ENCODE measurements at places on chromosomes 1 and 21. TPM values are rescaled to one million over a fixed set of nuclear protein-coding genes. Genes with fewer than 3 reads are reported as not detected.

GRCh38 chr1:82597141-82597540 lies 796.4 kb downstream of the ADGRL2 start:
- no peak for DNase-seq

DNA sequence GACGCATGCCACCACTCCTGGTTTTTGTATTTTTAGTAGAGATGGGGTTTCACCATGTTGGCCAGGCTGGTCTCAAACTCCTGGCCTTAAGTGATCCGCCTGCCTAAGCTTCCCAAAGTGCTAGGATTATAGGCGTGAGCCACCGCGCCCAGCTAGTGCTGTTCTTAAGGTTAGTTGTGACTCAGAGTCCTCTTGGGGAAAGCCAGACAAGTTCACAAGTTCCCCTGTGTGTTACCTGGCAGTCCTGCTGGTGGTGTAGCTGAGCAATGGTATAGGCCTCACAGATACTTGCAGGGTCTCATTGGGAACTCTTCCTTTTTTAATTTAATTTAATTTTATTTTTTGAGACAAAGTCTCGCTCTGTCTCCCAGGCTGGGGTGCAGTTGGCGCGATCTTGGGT lies 10.6 kb downstream of the CFAP126 start:
- no peak for DNase-seq

DNA sequence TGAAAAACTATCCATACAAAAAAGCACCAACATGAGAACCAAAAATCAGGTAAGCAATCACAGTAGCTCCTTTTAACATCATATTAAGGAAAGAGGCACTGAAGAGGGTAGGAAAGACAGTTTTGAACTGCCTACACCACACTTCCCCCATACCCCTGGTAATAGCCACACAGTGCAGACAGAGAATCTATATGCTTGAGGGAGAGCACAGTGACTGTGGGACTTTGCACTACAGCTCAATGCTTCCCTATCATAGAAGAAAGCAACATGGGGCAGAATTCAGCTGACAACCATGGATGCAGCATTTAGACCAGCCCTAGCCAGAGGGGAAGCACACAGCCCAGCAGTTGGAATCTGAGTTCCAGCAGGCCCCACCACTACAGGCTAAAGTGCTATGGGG lies 7.9 kb upstream of the TEX50 start:
- no peak for DNase-seq

- DNase-seq: no peak
Measured at GRCh38 chr1:18072066-18072465, 35.5 kb upstream of the IGSF21 start.

- DNase-seq: no peak
Measured at GRCh38 chr1:220711056-220711809, 21.1 kb downstream of the C1orf115 start.

- no peak for DNase-seq
Measured at GRCh38 chr21:17053321-17053720, 459.5 kb upstream of the CXADR start.

DNA sequence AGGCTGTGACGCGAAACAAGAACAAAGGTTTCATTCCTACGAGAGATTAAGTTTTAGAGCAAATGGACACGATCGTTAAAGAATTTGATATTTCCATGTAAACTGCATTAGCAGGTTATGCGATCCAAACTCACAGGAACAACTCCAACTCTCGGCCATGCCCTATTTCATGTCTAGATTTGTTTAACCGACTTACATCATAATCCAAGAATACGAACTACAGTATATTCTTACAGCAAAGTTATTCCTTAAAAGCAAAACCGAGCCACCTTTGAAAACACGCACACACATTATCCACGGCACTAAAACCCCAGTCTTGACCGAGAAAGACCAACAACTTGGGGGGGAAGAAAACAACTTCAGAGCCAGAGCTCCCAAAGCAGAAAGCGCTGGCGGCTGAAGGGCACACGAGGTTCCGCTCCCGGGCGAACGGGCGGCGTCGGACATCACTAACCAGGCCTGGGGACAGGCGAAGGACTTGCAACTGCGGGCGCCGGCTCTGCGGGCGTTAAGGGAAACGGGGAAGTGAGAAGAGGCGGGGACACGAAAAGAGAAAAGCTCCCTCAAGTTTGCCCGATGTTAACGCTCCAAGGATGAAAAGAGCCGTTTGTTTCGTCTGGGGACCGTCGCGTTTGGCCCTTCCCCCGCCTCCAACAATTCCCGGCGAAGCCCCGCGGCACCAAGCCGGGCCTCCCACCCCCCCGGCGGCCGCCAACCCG lies 690 bp downstream of the B3GALNT2 start:
- DNase-seq: peak; percentile 58

- peak; percentile 44 for DNase-seq
Measured at GRCh38 chr1:224884361-224884801, 45.1 kb upstream of the DNAH14 start.

GRCh38 chr1:179637211-179637860 lies 45.7 kb downstream of the TDRD5 start:
- DNase-seq: no peak

GRCh38 chr1:92934395-92935378 lies 26.6 kb downstream of the DIPK1A start:
- no peak for DNase-seq

- no peak for DNase-seq
Measured at GRCh38 chr1:23171181-23171755, 2.6 kb upstream of the LUZP1 start.

- DNase-seq: no peak
Measured at GRCh38 chr21:42317341-42317741, 2.1 kb upstream of the TFF3 start.

GRCh38 chr1:169692756-169693460 lies 18.5 kb downstream of the SELL start:
- DNase-seq: no peak

DNA sequence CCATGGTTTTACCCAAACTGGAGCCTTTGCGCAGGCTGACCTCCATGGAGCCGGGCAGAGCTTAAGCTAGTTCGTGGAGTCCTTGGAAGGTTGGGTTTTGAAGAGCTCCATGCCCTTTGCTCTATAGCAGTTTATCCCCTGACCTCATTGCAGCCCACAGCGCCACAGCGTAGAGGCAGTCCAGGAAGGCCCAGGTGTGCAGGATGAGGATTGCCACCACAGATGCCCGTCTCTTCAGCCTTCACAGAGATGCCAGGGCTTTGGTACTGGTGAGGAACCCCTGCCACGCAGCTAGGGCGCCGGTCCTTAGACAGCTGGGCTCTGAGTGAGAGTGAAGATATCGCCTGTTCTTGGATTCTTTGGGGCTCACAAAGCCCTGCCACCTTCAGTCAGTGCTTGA lies 138.6 kb downstream of the PEX14 start:
- DNase-seq: no peak

DNA sequence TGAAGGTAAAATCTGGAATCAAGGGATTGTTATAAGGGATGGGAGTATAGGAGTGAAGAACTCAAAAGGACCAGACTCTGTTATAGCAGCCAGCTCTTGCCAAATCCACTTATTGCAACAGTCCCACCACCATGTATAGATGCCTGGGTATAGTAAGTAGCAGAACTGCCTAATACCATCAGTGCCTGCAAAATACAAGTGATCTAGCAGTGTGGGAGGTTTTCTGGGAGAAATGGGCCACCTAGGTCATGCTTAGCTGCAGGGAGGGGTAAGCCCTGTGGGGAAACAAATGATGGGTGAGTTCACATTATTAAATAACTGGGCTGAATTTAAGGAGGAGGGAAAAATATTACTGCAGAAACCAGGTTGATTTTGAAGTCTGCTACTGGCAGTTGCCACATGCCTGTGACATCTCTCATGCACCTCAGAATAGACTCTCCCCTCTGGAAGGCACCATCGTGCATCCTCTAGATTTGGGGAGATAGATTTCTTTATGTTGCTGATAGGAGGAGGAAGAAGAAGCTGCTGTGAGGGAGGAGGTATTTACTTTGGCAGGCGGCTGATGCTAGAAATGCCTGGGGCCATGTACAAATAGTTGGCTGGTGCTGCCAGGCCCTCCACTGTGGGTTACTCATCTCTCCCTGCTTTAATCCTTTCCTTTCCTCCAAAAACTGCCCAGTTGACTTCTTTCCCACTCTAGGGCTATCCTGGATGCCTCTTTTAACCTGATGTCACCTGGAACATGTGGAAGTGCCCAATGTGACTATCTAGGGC lies 27.5 kb downstream of the HLX start:
- peak; percentile 52 for DNase-seq

GRCh38 chr1:9151328-9151860 lies 22.5 kb upstream of the GPR157 start:
- DNase-seq: no peak

- DNase-seq: no peak
Measured at GRCh38 chr1:211741116-211741515, 65.7 kb upstream of the NEK2 start.

DNA sequence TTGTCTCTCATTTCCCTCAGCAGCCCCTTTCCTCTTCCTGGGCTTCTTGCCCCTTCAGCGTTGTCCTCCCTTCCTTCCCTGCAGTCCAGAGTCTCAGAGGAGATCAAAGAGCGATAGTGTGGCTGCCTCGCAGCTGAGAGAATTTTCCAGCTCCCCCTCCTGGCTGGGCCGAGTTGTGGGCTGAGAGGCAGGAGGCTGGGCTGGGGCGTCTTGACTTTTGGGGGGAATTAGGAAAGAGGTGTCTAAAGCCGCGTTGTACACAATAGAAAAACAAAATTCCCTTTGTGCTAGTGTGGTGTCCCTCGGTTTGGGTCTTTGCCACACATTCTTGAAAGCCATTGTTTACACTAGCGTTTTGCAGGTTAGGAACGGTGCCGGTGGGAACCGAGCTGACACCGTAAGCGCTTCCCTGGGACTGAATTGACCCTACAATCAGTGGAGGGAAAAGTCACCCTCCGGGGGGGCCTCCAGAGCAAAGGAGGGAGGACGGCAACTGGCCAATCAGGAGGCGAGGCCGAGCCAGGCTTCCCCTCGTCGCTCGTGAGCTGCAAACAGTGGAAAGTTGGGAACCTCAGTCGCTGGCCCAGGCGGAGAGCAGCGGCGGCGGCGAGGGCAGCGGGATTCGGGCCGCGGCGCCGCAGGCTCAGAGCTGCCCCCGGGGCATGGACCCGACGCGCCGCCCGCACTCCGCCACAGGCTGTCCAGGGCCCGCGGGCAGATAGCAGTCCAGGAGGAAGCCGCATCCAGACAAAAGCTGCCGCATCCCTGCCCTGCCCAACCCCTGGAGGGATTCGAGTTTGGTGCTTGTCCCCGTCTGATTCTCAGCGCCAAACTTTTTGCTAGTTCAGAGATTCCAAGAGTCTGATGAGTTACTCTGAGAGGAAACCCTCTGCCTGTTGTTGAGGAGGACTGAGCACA lies at the start of gene HMCN1:
Gene HMCN1 (plus strand): TSS at position 574 of the 918 bp plus-strand sequence. CDS start 389 bp downstream, outside the sequence.
- DNase-seq: peak; percentile 67

GRCh38 chr1:25684216-25684965 lies 67.8 kb downstream of the MAN1C1 start:
- DNase-seq: no peak

GRCh38 chr1:197768014-197768805 lies 7.1 kb downstream of the DENND1B start:
- DNase-seq: no peak

GRCh38 chr1:54342742-54343687 lies 63.2 kb downstream of the SSBP3 start:
- DNase-seq: no peak

GRCh38 chr1:192224396-192224795 lies 66.1 kb downstream of the RGS18 start:
- DNase-seq: no peak

DNA sequence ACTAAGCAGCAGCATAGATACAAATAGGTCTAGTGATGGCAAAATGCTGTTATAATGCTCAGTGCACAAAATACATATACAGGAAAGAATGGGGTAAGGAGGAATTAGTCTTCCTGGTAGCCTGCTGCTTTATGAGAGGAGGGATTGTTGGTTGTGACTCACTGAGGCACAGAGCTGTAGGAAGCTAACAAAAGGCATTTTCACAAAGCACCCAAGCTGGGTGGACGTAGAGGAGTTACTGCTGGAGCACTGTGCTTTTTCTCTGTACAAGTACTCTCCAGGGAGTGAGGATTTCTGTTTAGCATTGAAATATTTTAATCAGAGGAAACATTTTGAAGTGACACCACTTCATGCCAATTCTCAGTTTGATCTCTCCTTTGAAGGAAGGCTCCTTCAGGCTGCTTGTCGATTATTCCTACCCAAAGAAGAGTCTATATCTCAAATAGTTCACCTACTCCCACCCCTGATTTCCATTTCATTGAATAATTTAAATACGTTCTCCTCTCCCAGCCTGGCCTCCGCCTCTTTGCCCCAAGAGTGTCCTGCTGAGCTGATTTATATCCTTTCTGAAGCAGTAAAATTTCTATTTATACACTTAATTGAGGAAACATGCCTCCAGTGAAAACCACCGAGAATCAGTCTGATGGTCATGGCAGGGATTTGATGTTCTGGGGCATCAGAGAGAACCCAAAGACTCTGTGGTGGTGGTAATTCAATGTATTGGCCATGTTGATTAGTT lies 271.9 kb downstream of the HHAT start:
- DNase-seq: no peak

Gene DMBX1
- not detected for total RNA-seq

Gene TDRKH
- total RNA-seq: 9.1 TPM

Gene OLFML2B
- total RNA-seq: 22.7 TPM

Gene IGSF21
- not detected for total RNA-seq

All from Caki2 (cell line).